ENCODE measurements at places on chromosomes 7 and 10.

GRCh38 chr10:23432166-23432565 is 6.7 kb upstream of the OTUD1 start:
- DNase-seq: no peak

- no peak for DNase-seq
These were observed 100.3 kb downstream of the FAS start for GRCh38 chr10:89090756-89091445.

DNA sequence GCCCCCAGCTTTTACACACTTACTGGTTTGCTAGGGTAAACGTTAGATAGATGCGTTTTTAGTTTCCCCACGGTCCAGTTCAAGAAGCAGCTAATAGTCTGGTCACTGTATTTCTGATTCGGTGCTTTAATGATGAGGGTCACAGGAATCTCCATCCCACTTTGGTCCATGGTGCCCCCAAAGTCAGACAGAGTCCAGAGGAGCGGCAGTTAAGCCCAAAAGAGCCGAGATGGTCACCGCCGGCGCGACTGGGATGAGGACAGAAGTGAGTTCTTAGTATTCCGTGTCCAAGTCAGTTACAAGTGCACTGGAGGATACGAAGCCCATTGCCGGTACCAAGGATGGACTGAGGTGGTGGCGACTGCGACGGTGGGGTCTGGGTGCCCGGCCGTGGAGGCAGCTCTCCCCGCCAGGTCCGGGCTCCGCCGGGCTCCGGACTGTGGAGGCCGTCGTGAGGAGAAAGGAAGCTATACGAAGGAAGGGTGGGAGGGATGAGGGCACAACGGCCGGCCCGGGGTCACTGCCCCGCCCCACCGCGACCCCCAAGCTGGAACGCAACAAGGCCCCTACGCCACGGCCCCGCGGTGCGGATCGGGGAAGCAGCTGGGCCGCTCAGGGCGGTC is 663 bp downstream of the HERPUD2 start:
- DNase-seq: peak; percentile 54

DNA sequence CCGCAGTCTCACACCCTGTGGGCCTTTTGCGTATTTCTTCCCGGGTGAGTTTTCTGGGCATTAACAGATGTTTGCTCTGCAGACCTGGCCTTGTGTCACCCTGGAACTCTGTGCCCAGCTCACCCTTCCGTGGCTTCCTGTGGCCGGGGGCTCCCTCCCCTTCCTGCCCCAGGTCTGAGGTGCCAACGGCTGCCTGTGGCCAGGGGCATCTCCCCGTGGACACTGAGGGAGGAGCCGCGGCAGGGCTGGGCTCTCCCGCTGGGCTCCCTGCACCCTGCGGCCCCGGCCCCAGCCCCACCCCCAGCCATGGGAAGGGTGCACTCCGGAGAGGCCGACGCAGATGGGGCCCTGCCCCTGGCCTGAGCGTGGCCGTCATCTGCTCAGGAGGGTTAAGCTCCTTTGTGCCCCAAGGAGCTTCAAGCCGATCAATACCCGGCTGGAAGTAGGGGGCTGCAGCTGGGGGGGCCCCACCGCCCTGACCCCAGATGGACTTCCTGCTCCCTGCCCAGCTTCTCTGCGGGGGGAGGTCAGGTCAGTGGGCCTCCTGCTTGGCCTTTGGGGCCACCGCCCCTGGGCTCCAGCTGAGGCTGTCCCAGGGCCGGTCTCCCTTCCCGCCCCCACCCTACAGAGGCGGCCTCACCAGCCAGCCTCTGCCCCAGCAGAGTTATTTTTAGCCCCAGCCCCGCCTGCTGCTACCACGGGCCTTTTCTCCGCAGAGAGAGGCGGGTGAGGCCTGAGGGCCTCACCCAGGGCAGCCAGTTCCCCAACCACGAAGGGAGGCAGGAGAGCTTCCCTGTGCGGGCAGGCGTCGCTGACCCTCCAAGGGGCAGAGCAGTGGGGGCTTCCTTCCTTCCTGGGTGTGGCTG is 24.2 kb downstream of the PWWP2B start:
- DNase-seq: no peak

DNA sequence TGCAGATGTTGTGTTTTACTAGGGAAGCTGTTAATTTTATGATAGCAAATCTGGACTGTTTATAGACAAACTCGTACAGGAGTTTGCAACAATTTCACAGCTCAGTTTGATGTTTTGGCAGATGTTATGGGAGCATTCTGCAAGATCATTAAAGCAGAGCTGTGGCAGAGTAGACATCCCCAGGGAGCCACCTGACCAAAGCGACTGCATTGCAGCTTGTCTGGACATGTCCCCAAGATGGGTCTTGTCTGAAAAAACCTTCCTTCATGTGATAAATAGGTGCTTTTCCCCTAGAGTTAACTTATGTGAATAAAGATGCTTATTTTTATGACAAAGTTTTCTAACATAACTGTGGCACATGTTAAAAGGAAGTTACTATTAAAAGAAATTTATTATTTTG is 91.2 kb upstream of the GPR141 start:
- no peak for DNase-seq
